NAMALWA (cell line): ENCODE measurements at places on chromosomes 4 and X.

GRCh38 chr4:6137027-6137746 lies 63.2 kb downstream of the JAKMIP1 start:
- DNase-seq = no peak

GRCh38 chr4:15563871-15564270 lies 91.3 kb downstream of the FBXL5 start:
- DNase-seq = no peak

DNA sequence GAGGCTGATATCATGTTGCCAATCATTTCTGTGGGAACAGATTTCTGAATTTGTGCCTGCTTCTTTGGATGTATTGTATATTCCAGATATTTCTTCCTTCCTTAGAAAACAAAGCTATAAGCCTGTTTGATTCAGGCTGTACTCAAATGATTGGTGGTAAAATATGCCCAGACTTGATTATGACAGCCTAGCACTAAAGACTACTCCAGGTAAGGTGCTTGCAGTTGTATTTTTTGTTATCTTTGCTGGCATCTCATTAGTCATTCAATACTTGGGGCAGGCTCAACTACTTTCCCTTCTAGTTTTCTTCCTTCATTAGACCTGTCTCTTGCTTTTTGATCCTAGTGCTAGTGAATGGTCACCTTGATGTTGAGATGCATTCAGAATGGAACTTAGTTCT lies 90.6 kb downstream of the ZNF518B start:
- no peak for DNase-seq

DNA sequence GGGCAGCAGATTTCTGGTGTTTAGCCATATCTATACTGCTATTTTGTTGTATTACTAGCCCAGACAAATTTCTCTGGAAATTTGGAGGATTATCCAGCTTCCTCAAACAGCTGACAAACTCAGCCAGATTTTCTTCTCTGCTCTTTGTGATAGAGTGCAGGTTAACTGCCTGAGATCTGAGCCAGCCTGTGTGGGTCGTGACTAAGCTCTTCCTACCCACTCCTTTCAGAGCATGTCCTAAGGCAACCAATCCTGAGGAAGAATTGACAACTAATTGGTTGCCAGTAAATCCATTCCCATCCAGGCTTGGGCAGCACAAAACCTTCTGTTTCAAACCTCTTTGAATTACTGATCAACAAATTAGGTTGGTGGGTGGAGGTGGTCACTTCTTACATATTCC lies 2.5 kb upstream of the GABRA2 start:
- no peak for DNase-seq

- no peak for DNase-seq
Observed at GRCh38 chrX:1389181-1389992, 2.5 kb downstream of the SLC25A6 start.

- DNase-seq = no peak
Observed at GRCh38 chr4:95694411-95694810, 145.5 kb upstream of the PDHA2 start.

DNA sequence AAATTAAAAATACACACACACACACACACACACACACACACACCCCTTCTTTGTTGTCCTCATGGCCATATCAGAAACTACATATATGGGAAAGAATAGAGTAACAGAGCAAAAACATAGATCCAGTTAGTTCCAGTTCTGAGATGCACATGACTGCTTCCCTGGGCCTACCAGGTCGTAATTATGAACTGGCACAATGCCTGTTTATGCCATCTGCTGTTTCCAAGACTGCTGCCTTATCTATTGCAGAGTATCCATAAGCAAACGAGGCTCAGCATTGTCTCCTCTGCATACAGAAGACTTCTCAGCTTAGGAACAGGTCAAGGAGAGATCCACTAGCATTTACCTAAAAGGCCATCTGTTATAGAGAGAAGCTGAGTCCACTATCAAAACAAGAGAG lies 789.0 kb downstream of the TECRL start:
- DNase-seq = no peak

DNA sequence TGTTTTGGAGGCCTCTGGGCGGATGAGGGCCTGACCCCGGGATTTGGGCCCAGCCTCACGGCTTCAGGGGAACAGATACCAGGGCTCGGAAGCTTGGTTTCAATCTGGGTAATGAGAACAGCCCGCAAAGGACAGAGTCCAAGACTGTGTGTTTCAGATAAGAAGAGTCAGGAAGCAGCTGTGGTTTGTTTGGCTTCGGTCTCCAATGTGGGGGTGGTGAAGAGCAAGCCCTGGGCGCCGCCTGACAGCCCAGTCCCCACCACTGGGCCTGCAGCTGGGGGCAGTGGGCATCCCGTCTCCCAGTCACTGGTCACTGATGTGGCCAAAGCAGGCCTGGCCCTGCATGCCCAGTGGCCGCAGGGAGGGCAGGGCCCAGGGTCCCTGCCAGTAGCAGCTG lies 9.1 kb downstream of the WFS1 start:
- DNase-seq = no peak
